ENCODE measurements at places on chromosomes 7 and 10.

GRCh38 chr10:92407305-92408016 is 116.5 kb downstream of the MARCHF5 start:
- no peak for DNase-seq

DNA sequence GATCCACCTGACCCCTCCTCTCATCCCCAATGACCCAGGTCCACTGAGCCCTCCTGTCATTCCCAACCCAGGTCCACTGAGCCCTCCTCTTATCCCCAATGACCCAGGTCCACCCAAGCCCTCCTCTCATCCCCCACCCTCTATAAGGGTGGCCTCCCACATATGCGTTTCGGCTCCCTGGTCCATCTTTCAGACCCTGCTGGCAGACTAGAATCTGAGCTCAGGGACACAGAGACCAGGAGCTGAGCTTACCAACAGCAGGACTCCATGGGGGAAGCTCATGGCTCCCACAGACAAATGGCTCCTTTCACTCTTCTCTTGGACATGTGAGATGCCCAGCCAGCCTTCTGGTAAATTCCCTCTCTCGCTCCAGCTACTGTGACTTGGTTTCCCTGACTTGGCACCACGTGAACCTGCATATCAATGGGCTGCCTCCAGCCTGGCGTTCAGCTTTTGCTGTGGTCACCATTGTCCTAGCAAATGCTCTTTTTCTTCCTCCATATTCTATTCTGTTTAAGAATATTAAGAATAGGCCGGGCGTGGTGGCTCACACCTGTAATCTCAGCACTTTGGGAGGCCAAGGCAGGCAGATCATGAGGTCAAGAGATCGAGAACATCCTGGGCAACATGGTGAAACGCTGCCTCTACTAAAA is 24.8 kb upstream of the INPP5A start:
- DNase-seq: no peak

- DNase-seq: peak; percentile 64
Observed at GRCh38 chr10:6583447-6583846, 3.4 kb upstream of the PRKCQ start.

- no peak for DNase-seq
Observed at GRCh38 chr10:80474597-80474910, 20.4 kb downstream of the TSPAN14 start.

GRCh38 chr7:100102950-100103840 is 1.8 kb downstream of the AP4M1 start:
- no peak for DNase-seq

GRCh38 chr7:117470777-117471176 is 9.0 kb upstream of the CFTR start:
- no peak for DNase-seq

- no peak for DNase-seq
Observed at GRCh38 chr7:4602905-4603842, 78.9 kb upstream of the FOXK1 start.

DNA sequence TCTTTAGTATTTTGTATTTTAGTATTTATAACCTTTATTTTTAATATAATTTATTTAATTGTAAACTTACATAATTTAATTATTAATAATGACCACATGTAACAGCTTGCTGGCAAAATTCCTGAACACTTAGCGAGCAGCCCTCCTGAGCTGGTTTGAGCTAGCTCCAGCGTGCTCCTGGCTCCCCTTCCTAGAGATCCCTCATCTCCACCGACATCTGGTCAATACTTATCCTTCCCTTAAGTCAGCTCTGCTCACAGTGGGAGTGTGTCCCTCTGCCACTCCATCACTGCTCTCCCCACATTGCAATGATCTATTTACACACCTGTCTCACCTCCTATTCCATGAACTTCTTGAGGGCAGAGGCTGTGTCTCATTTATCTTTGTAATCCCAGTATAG is 20.6 kb upstream of the TBXAS1 start:
- no peak for DNase-seq

- no peak for DNase-seq
Observed at GRCh38 chr7:142313528-142313927, 55.7 kb upstream of the PRSS58 start.

All from stimulated activated CD8-positive, alpha-beta memory T cell treated with anti-CD3 and anti-CD28 coated beads, Interleukin-4, amount 100 ng/mL, for 4 hours (primary cell).